ENCODE measurements at places on chromosomes 5 and 9.
A peak's percentile ranks its signal among the peaks of the same experiment; 100 is the strongest.

DNA sequence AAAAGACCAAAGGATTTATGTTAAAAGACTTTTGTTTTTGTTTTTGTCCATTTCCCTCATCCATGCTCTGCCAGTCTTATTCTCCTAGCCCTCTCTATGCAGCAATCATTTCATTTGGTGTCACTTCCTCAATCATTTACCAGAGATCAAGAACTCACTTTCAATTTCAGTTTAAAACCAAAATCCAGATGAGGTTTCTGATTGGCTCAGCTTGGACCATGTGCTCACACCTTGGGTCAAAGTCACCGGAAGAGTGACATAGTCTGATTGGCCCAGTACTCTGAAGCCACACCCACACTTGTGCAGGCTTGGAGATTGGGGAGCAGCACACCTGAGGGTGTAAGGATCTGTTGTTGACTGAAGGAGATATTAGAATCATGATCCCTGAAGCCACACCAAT is 79.6 kb downstream of the TLR4 start:
- no peak for DNase-seq

- no peak for DNase-seq
Observed at GRCh38 chr9:105355781-105356180, 92.1 kb upstream of the FSD1L start.

GRCh38 chr9:116493183-116493860 is 193.8 kb upstream of the TRIM32 start:
- no peak for DNase-seq

GRCh38 chr9:77765781-77766259 is 117.7 kb upstream of the GNA14 start:
- DNase-seq = no peak

GRCh38 chr5:67301285-67301903 is 104.8 kb upstream of the CD180 start:
- no peak for DNase-seq

DNA sequence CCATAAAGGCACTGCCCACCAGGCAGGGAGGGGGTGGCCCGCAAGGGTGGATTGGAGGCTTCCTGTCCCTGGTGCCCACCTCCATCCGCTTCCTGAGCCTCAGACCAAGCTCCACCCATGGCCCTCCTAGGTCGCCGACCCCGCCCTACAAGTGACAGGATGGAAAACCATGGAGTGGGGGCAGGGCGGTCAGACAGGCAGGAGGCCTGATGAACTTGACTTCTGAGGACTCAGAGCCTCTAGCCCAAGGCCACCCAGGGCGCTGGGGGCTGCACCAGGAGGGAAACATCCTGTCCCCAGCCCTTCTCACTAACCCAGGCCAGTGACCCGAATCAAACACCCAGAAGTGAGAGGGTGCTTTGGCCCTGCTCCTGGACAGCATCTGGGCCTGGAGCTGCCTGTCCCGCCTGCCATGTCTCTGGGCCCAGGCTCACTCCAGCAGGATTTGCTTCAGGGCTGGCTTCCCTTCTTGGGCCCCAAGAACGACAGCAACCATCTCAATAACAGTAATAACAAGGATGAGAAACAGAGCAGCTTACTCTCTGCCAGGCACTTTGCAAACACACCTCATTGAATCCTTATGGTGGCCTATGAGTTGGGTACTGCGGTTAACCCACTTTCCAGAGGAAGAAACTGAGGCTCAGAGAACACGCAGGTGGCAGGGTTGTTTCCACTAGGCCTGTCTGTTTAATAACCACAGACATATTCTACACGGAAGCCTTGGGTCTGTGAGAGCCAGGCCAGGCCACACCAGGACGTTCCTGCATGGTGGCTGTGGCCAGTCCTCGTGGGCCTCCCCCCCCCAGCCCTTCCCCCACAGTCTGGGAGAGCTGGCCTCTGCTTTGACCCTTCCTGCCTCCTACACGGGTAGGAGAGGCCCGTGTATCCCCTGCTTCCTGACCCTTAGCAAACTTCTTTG is 4.4 kb upstream of the ST6GALNAC6 start:
- DNase-seq = peak; percentile 56

GRCh38 chr5:176596069-176596644 is 13.8 kb downstream of the GPRIN1 start:
- DNase-seq = no peak

GRCh38 chr5:11482011-11482410 is 422.2 kb downstream of the CTNND2 start:
- no peak for DNase-seq

DNA sequence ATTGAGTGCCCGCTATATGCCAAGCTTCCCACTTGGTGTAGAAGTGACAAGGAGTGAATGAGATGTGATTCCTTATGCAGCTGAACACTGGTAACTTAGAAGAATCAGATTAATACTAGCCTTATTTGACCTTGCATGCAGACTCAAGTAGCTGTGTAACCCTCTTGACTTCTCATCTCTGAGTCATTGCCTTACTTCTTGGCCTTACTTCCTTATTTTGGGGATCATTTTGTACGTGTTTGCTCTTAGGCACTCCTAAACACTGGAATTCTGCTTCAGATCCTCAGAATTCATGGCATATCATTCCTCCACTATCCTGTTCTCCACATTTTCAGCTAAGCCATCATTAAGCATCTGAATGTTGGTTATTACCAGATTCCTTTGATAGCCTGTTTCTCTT is 948.9 kb upstream of the ARRDC3 start:
- no peak for DNase-seq

DNA sequence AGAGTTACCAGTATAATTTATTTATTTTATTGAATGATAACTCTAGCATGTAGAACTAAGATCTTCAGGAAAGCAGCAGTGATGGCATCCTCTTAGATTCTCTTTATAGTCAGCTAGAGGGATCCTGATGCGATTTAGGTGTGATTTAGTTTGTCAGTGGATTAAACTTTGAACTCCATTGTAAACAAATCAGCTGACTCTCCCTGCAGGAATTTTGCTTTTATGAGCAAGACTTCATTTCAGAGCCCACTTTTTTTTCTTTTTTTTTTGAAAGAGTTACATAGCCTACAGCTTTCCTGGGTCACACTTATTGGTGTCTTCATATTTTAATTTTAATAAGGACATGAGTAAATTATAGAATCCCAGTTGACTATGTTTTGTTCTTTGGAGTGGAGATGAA is 93.8 kb upstream of the SEMA6A start:
- DNase-seq = no peak

DNA sequence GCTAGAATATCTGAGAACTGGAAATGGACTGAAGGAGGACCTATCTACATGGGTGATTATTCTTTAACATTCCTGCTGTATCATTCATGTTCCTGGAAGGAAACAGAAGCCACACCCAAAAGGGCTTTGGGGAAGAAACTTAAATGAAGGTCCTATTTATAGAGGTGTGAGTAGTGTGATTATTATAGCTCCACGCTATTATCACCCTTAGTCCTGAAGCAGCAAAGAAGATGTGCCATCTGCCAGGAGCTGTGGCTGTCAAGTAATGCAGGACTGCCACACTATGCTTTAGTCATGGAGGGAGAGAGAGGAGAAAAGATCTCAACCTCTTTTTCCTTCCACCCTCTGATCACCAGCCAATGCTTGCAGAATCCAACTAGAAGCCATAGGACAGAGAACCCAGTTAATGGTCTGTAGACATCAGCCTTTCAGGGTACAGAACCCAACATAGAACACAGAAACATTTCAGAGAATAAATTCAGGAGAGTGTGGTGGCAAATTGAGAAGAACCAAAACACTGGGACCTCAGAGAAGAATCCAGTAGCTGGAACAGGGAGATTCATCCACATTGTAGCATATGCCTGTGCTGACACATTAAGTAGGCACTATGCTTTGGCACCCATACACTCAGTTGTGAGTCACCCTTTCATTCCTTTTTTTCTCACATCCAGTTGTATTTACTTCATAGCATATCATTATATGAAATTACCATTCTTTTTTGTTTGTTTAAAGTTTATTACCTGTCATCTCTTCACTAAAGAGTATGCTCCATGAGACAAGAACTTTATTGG is 21.0 kb upstream of the RNF180 start:
- DNase-seq = no peak

DNA sequence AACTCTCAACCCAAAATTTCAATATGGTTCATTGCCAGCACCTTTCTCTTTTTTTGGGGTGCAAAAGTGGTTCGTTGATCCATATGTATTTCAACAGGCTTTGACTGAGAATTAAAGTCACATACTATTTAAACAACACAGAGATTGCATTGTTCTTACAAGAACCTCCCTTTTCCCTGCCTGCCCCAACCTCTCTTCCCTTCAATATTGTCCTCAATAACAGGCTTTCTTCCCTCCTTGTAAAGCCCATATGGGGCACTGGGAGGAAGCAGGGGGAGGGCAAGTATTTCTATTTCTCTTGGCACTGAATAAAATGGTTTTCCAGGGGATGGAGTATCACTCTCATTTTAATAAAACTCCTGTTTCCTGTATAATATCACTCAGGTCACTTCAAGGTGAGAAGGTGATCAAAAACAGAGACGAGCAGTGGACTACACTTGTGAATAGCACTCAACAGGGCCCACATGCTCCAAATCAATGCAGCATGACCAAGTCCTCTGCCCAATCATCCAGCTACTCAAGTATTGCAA is 65.1 kb downstream of the EFNA5 start:
- no peak for DNase-seq

DNA sequence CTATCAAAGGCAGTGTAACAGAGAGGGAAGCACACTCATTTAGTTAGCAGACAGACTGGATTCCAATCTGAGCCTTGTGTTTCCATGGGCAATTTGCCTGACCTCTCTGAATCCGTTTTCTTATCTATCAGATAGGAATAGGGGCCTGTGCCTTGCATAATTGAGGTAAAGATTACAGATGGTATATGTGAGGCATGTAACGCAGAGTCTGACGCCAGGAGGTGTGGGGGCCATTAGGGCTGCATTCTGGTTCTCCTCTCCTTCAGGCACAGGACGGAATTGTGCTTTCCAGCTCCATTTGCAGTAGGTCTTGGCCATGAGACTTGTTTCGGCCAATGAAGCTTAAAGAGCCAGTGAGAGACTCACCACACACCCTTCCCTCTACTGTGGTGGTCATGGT is 97.6 kb downstream of the FRMD3 start:
- DNase-seq = no peak

GRCh38 chr9:35826071-35826701 is 2.3 kb downstream of the FAM221B start:
- DNase-seq = no peak

- no peak for DNase-seq
Observed at GRCh38 chr9:17230646-17231045, 95.8 kb downstream of the CNTLN start.

DNA sequence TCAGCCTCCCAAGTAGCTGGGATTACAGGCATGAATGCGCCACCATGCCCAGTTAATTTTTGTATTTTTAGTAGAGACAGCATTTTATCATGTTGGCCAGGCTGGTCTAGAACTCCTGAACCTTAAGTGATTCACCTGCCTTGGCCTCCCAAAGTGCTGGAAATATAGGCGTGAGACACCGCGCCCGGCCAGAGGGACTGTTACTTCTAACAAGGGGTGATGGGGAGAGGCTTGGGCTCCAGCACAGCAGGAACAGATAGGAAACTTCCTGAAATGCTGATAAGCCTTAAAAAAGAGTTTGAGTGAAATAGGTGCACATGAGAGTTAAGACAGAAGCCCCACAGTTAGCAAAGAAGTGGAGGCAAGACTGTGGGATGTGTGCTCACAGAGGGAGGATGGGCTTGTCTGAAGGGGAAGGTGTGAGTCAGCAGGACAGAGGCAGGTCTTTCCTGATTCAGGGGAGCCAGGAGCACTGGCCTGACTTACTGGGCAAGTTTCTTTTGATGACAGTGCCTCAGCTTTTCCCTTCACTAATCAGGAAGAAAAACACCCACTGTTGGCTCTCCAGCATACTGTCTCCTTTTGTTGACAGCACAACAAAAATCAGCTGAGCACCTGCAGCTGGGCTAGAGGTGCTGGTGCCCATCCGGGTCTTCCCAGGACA is 68.4 kb downstream of the RAD23B start:
- DNase-seq = no peak

DNA sequence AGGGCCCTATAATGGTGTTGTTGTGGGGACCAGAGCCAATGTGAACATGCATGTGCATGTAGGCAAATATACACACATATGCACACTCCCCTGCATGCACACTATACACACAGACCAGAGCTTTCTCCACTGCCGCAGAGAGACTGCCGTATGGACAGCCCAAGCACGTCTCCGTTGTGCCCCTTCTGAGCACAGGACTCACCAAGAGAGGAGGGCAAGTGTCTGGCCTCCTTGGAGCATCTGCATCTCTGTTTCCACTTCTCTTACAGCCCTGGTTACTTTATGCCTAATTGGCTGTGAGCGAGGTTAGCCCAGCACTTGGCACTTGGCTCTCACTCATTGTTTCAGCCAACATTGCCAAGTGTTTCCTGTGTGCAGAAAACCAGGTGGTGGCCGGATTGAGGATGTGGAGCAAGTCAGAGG is 30.4 kb downstream of the CSF2 start:
- no peak for DNase-seq

- DNase-seq = no peak
Observed at GRCh38 chr9:136726631-136727191, 14.3 kb downstream of the DIPK1B start.

GRCh38 chr5:72622170-72622760 is 115.1 kb upstream of the ZNF366 start:
- DNase-seq = no peak

- no peak for DNase-seq
Observed at GRCh38 chr5:97478483-97478882, 295.4 kb upstream of the RIOK2 start.

- DNase-seq = no peak
Observed at GRCh38 chr5:132760601-132761317, 13.5 kb downstream of the CCNI2 start.

DNA sequence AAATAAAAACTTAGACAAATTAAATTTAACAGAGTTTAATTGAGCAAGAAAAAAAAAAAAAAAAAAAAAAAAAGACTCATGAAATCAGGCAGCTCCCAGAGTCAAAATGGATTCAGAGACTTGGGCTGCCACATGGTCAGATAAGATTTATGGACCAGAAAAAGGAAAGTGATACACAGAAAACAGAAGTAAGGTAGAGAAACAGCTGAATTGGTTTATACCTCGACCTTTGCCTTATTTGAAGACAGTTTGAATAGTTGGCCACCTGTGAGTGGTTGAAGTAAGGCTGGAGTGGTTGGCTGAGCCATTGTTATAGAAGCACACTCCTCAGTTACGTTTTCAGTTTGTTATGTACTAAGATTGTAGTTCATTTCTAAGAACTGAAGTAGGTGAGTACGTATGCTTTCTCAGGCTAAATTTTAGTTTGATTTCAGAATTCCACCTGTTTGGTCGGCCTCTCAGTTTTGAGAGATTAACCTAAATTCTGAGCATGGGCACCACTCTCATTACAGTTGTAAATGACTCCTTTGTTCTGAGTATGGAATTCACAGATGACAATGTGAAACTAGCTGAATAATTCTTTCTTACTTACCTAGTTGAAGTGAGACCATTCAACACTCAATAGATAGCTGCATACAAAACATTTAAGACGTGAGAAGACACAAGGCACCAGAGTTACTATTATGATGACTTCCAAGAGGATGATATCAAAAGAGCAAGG is 149.0 kb downstream of the AOPEP start:
- DNase-seq = no peak

GRCh38 chr9:3136230-3136629 is 292.3 kb upstream of the PUM3 start:
- no peak for DNase-seq

Measured in NCI-H510A (cell line).